ENCODE measurements at places on chromosomes 16 and 17.

DNA sequence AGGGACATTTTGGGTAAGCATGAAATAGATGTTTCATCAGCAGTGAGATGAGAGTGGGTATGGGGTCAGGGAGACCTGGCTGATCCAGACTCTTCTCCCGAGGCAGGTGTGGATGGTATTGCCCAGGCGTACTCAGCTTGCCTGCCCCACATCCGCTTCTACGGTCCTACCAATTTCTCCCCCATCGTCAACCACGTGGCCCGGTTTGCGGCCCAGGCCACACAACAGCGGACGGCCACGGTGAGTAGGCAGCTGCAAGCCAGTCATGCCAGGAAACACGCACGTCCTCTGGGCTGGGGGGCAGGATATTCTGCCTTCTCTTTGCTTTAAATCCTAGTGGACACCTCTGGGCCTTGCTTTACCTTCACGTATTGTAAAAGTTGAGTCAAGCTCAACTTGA lies 44.7 kb downstream of the CPNE2 start:
- no peak for DNase-seq

GRCh38 chr16:79171504-79171903 lies 429.0 kb downstream of the MAF start:
- DNase-seq = no peak

GRCh38 chr16:61128545-61129323 lies 907.5 kb downstream of the CDH8 start:
- DNase-seq = no peak

GRCh38 chr17:78865682-78866390 lies 25.2 kb upstream of the USP36 start:
- peak; percentile 56 for DNase-seq

DNA sequence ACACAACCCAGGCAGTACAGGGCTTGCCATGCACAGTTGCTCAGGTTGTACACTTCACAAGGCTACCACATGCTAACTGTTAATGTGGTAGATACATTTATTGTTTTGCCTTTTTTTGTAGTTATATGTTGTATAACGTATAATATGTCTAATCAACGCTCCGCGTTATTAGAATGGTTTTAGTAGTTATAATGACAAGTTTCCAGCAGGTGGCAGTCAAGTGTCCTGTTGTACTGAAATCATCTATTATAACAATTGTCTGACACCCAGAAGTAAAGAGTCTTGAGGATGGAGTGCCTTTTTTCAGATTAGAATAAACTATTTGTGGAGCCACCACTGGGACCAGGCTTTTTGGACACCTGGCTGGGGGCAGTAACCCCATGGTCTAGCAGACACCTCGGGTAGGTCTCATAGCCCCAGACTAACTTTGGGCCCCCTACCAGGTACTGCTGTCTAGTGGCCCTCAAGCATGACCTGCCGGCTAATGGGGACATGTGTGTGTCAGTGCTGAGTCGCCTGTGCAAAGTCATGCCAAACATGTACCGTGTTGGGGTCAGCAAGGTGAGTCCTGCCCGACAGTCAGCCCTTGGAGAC lies 32.8 kb downstream of the MYO15A start:
- peak; percentile 66 for DNase-seq

DNA sequence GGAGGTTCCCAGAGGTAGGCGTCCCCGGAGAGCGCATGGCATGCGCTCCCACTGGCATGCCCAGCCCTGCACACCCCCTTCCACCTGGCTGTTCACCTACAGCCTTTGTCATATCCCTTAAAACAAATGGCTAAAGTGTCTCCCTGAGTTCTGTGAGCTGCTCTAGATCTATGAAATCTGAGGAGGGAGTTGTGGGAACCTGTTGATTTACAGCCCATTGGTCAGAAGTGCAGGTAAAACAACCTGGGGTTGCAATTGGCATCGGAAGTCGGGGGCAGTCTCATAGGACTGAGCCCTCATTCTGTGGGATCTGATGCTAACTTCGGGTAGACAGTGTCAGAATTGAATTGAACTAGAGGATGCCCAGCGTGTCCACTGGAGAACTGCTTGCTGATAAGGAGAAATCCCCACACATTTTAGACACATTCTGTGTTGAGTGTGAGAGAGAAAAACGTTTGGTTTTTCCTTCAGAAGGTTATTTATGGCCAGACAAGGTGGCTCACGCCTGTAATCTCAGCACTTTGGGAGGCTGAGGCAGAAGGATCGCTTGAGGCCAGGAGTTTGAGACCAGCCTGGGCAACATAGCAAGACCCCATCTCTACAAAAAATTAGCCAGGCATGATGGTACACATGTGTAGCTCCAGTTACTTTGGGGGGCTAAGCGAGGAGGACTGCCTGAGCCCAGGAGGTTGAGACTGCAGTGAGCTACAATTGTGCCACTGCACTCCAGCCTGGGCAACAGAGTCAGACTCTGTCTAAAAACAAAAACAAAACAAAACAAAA lies 22.1 kb upstream of the GSG1L start:
- DNase-seq = no peak

- DNase-seq = no peak
Observed at GRCh38 chr16:30087181-30087898, 4.4 kb downstream of the TBX6 start.

- no peak for DNase-seq
Observed at GRCh38 chr16:65309354-65309753, 187.5 kb upstream of the CDH11 start.

DNA sequence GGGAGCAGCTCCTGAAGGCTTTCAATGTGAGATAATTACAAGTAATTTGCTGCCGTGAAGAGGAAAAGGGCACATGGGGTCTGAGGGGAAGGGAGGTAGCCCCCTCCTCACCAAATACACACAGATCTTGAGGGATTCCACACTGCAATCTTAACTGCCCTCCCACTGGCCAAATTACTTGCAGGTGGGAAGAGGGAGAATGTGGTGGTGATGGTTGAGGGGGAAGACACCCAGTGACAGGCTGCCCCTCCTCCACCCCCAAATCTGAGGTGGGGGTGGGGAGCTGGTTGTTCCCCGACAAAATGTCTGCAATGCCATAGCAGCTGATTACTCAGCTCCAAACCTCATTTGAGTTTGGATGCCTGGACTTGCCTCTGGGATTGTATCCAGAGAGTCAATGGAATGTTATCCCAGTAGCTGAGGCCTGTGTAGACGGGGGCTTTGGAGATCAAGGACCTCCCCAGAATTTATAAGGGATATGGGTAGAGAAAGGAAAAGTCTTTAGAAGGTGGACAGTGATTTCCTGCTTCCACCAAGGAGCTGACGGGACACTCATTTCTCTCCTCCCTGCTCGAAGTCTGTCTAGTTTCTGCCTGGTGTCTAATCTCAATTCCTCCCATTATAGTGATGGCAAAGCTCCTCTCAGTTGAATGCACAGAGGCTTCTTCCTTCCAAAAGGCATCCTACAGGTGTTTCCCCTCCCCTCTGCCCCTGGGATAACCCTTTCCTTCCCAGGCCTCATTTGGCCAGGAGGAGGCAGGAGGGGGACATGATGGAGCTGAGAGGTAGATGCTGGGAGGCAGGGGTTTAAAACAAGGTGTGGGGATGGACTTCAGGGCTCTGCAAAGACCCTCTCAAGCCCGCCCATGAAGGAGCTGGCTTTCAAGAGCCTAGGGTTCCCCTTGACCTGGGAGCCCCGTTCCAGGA lies 8.7 kb downstream of the DLX4 start:
- DNase-seq = no peak

- DNase-seq = no peak
Observed at GRCh38 chr16:80751167-80751566, 53.2 kb downstream of the CDYL2 start.

DNA sequence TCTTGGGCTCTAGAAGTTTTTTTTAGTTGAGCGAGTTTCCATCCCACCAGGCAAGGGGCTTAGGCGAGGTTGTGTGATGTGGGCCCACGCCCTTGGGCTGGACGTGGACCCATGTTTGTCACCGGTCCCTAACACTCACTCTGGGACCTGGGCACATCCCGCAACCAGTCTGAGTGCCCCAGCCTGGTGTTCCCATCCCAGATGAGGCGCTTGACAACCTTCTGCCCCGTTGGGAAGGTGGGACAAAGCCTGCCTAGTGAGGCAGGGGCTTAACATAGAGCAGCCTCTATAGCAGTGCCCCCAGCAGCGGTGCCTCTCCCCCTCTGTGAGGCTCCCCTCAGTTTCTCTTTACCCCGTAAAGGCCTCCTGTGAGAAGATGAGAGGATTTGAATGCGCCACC lies 22.5 kb downstream of the CMIP start:
- DNase-seq = no peak
